ENCODE measurements at places on chromosomes 5 and 9.
A peak's percentile ranks its signal among the peaks of the same experiment; 100 is the strongest.

DNA sequence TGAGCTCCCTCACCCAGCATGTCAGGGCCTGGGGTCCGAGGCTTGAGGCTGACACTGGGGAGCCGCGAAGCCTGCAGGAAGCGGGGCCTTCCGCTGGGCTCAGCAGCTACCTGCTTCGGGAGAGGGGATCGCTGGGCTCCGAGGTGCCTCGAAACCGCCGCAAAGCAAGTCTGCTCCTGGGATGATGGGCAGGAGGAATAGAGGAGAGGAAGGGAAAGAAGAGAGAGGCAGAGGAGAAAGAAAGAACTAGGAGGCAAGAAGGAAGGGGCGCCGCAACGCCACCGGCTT, 1.5 kb upstream of the PRDM12 start:
- no peak for DNase-seq

DNA sequence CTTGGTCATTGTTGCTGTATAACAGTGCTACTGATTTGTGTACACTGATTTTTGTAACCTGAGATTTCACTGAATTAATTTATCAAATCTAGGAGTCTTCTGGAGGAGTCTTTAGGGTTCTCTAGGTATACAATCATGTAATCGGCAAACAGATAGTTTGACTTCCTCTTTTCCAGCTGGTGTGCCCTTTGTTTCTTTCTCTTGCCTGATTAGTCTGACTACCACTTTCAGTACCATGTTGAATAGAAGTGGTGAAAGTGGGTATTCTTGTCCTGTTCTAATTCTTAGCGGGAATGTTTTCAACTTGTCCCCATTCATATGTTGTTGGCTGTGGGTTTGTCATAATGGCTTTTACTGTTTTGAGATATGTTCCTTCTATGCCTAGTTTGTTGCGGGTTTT, 24.7 kb upstream of the RANBP6 start:
- DNase-seq = no peak

DNA sequence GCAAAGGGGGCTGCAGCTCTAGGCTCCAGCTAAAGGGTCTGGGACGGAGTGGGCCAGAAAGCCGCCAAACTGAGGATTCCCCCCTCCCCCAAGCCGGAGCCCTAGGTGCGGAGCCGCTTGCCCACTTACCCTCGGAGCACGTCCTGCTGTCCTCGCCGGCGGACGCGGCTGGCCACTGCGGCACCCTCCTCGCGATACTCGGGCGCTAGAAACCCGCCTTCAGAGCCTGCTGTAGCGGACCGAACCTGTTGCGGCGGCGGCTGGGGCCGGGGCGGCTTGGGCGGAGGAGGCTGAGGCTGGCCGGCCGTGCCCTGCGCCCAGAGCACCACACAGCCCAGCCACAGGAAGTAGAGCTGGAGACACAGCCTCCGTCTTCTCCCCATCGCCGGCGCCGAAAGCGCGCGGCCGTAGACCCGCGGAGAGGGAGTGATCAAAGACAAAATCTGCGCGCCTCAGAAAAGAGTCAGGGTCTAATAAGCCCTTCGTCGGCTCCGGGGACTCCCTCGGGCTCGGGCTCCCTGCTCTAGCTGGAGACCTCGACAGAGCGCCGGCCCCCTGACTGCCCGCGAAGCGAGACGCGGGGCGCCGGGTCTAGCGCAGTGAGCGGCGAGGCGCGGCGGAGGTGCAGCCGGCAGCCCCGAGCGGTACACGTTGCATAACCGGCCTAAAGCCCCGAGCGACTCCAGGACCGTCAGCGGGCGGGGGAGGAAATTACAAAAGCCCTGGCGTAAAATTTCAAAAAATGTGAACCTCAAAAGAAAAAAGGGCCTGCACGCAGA, 635 bp downstream of the FBN2 start:
- peak; percentile 28 for DNase-seq

- DNase-seq = no peak
Observed at GRCh38 chr5:92887254-92887653, 693.8 kb downstream of the NR2F1-AS1 start.

GRCh38 chr5:67140413-67140812, 56.2 kb downstream of the CD180 start:
- DNase-seq = no peak

- no peak for DNase-seq
Observed at GRCh38 chr5:32932241-32932935, 221.3 kb downstream of the NPR3 start.

GRCh38 chr9:652914-653313, 188.6 kb upstream of the DMRT1 start:
- DNase-seq = no peak

DNA sequence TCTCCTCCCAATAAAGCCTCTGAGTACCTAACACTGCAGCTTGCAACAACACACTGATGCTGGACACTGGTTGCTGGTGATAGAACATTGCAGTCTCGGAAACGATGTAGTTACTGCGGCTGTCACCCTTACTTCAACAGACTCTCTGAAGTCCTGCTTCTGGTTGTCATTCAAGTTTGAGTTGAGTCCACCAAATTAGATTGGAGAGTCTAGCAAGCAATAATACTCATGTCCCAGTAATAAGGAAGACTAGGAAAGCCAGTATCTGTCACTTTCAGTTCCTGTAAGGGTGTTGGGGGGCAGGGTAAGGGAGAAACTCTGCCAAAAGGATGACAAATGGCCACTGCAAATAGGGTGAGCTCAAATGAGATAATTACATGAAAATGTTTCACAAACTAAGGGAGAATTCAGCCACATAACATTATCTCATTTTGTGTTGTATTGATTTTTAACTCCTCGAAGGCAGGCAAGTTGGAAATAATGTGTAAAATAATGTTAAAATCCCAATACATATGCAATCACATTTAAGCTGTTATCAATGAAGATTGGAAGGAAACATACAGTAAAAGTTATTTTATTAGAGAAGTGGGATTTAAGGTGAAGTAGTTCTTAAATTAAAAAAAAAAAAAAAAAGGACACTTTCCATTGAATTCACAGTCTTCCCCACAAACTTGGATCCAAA, 849 bp upstream of the IFT74 start:
- no peak for DNase-seq

Measured in hepatic stellate cell (primary cell).